ENCODE measurements at places on chromosomes 7 and 10. TPM values are rescaled to one million over a fixed set of nuclear protein-coding genes. Genes with fewer than 3 reads are reported as not detected.

The PODXL gene
- 41.9 TPM for total RNA-seq

The SLF2 gene
- 21.8 TPM for total RNA-seq

The GPER1 gene
- 6.6 TPM for total RNA-seq

The PDE1C gene
- 51.3 TPM for total RNA-seq

The AEBP1 gene
- total RNA-seq = 919 TPM

The SPACDR gene
- total RNA-seq = 0.62 TPM

Measured in posterior vena cava (tissue), 2 donors.